MCF 10A (cell line): ENCODE measurements at places on chromosomes 7 and 10.

GRCh38 chr7:278081-278480 is 11.9 kb upstream of the FOXL3 start:
- DNase-seq: no peak

DNA sequence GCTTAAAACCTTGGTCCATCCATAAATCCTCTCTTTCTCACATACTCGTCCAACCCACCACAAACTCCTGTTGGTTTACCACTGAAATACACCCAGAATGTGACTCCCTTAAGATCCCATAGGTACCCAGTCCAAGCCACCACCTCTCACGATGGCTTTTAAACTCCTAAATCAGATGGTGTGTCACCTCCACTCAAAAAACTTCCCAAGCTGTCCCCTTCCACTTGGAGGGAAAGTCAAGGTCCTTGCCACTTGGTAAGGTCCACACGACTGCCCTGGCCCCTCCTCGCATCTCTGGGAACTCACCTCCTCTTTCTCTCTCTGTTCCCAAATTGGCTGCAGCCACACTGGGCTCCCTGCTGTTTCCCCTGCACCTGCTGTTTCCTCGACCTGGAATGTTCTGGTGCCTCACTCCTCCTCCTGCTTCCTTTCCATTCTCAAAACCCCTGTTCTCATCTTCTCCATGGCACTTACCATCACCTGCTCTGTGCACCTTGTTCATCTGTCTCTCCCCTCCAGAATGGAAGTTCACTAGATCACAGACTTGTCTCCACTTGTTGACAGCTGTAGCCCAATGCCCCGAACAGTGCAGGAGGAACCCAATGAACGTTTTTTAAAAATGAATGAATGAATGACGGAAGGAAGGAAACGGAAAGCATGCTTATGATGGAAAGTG is 23.0 kb downstream of the ZFAND2A start:
- peak; percentile 16 for DNase-seq

DNA sequence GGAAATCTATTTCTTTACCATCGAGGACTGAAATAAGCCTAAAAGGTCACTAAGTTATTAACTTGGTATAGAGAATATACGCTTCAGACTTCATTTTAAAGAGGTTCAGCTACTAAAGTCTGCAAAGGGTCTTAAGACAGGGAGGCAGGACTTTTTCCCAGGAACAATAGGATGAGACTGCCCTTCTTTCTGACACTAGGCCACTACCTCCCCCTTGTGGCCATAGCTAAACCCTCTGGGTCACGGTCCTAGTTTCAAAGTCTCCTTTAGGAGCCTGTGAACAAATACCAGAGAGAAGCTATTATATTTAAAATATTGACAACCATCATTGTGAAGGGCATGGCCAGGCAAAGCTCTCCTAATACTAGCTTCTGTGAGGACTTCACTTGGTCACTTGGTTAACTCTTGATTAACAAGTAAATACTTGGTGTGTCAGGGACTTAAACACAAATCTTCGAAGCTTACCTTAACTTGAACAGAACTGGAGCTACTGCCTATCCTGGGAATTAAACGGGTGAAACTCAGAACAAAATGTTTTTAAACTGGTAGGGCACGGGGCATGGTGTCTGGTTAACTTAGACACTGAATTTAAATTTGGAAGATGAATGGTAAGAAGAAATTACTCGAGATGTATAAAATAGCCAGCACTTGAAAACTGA is 75.6 kb downstream of the CCDC6 start:
- peak; percentile 65 for DNase-seq

GRCh38 chr10:23433701-23434100 is 5.2 kb upstream of the OTUD1 start:
- no peak for DNase-seq

DNA sequence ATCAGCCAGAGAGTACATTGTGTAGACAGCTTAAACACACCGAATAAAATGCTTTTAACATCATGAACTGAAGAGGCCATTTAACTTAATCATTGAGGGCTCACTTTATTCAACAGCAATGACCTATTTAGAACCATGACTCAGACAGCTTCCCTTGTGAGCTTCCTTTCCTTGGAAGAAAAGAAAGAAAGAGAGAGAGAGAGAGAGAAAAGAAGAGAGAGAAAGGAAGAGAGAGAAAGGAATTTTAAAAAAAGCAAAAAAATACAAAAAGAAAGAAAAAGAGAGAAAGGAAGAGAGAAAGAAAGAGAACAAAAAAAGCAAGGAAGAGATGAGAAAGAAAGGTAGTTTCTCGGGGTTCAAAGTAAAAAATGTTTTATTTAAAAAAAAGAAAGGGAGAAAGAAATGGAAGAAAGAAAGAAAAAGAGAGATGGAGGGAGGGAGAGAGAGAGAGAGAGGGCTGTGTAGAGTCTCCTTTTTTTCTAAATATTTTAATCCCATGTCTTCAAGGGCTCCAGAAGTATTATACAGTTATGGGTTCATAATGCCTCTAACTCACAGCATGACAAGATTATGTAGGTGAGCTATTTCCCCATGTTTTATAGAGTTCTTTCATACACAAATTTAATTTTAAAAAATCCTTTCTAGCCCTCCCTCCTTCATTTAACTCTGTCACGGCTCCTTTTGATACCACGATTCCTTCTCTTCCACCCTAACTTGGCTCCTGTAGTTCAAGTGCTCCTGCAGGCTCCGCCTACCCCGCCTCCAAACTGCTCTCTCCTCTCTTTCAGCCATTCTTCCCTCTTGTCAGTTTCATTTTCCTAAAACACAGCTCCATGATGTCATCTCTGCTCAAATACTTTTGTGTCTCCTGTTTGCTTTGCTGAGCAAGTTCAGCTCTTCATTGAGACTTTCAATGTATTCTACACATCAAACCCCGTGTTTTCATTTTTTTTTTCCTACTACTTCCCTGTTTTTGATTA is 85.5 kb downstream of the PRTFDC1 start:
- DNase-seq: no peak

GRCh38 chr10:88033793-88034192 is 170.4 kb downstream of the PTEN start:
- no peak for DNase-seq

GRCh38 chr10:21314111-21314626 is 211.3 kb downstream of the SKIDA1 start:
- DNase-seq: no peak

DNA sequence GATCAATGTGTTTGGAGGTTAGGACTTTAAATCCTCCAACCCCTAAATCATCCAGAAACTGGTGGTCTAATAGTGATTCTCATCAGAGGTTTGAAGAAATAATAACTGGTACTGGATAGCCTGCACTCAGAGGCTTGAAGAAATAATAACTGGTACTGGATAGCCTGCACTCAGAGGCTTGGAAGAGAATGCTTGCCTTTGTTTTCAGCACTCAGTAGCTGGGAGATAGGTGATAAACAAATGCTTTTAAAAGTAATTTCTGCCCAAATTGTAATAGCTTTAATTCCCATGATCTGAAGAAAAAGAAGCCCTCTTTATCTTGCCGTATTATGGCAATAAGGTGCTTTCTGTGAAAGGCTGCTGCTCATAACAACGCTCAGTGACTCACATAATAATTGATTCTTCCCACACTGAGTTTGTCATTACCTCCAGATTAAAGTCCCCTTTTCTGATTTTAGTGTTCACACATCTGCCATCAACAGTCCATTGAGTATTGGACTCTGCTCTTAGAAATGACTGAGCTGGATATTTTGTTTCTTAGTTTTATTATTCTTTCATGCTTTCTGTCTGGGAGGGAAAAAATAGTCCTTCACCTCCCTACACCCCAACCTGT is 112.3 kb upstream of the PHYHIPL start:
- no peak for DNase-seq

GRCh38 chr10:127548022-127548421 is 1.1 kb upstream of the NPS start:
- DNase-seq: no peak

DNA sequence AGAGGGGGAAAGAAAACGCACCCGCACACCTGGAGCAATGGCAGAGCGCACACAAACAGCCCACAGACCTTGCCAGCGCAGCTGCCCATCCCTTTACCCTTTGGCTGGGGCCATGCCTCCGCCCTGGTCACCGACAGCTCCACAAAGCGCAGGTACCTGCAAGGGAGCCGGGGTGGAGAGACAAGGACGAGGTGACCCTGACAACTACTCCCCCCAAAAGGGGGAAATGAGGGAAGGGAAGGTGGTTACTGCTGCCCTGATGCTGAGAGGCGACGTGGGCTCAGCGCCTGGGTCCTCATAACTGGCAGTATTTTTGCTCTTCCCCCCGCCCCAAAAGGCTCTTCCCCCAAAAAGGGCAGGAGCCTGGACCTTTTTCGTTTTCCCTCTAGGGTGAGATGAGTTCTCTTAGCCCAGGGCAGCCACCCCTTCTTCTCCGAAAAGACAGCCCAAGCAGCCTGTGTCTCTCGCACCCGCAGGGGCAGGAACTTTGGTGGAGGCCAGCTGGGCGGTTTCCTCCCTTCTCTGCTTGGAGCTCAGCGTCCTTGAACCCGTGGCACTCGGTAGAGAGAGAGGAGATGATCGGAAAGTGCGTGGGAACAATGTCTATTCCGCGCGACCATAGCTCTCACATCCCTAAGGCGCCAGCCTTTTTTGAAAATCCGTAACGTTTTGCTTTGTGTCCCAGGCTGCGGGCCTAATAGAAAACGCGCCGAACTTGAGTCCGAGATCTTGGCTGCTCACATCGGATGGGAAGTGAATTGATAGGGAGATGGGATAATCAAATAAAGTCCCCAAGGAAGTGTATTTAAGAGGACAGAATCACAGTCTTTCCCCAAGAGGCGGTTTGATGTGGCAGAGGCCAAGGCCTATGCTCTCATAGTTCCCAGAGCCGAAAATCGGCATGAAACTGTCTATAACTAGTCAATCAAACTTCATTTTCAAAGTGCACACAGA is 1.0 kb downstream of the NKX2-3 start:
- DNase-seq: no peak

DNA sequence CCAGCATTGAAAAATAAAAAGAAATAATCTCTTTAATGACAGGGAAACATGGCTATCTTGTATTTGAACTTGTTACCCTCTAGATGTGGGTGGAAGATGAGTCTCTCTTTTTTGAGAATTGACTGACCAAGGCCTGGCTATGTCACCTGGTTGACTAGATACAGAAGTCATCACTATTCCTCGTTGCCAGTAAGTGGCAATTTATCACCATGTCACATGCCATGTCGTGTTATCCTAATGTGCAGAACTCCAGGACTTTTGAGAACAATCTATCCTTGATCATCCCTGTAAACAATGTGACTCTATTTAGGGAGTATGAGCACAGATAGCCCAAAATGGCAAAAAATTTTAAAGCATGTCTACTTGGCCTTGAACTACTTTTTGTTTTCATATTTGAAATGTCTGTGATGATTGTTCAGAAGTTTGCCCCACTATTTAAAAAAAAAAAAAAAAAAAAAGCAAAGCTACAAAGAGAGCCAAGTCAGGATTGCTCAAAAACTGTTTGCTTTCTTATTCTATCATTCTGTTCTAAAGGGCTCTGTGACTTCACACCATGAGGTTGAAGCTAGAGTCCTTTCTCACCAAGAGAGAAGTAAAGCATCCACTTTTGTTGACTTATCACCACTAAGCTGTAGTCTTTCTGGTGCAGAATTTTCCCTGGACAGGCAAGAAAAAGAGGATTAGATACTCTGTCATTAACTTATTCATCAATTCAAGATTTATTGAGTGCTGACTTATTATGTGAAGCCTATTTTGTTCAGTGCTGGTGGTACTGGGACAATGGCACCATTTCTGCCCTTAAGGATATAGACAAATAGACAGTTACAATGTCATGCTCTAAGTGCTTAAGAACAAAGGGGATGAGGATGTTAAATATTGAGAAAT is 10.4 kb upstream of the WIPF3 start:
- DNase-seq: no peak

DNA sequence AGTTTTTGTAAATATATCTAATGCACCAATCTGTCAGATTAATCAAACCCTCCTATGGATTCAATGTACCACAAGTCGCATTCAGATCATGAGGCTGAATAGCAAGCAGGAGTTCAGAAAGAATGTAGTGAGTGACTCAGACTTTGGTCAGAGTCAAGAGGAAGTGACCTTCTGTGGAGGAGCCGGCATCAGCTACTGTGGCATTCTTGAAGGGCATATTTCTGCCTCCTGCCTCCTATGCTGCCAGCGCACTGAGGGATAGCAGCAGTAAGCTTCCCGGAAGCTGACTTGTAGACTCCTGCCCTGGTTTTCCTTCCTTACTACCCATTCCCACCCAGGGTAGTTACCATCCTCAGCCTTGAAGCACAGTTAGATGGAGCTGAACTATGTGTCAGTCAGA is 867.5 kb downstream of the NRG3 start:
- DNase-seq: peak; percentile 69
